Sciatic nerve (tissue), 2 donors: ENCODE measurements at places on chromosomes 5 and 9. TPM values are rescaled to one million over a fixed set of nuclear protein-coding genes. Genes with fewer than 3 reads are reported as not detected.

DNA sequence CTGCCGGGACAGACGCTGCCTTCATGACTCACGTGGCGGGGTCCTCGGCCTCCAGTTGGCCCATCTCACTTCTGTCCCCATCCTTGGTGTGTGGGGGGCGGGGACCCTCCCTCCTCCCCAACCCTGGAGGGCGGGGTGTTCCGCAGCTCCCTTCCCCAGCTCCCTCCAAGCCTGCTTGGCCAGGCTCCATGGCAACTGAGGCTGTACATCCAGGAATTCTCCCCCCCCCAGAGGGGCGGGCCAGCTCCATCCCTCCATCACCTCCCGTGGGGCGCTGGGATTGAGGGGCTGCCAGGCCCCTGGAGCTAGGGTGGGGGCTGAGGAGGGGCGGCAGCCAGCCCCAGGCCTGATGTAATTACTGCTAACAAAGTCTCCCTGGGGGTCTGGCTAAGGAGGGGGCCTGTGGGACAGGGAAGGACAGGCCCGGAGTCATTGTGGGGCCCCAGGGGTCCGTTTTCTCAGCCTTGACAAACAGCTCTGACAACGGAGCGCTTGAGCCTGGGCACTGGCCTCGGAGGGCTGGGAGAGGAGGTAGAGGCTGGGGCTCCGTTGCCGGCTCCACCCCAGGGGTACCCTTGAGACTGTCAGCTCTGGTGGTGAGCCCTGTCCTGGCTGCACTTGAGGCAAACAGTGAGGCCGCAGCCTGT, 8.0 kb downstream of the DIPK1B start:
- no peak for DNase-seq

Gene PIP5KL1
- total RNA-seq: 2.0 TPM

Gene SUSD3
- total RNA-seq: 6.6 TPM

Gene BASP1
- 26.8 TPM for total RNA-seq

Gene PFN3
- total RNA-seq: not detected

- no peak for DNase-seq
Observed at GRCh38 chr5:103452089-103452488, 110.5 kb downstream of the NUDT12 start.

- no peak for DNase-seq
Observed at GRCh38 chr5:8408258-8408657, 539.3 kb downstream of the MTRR start.

DNA sequence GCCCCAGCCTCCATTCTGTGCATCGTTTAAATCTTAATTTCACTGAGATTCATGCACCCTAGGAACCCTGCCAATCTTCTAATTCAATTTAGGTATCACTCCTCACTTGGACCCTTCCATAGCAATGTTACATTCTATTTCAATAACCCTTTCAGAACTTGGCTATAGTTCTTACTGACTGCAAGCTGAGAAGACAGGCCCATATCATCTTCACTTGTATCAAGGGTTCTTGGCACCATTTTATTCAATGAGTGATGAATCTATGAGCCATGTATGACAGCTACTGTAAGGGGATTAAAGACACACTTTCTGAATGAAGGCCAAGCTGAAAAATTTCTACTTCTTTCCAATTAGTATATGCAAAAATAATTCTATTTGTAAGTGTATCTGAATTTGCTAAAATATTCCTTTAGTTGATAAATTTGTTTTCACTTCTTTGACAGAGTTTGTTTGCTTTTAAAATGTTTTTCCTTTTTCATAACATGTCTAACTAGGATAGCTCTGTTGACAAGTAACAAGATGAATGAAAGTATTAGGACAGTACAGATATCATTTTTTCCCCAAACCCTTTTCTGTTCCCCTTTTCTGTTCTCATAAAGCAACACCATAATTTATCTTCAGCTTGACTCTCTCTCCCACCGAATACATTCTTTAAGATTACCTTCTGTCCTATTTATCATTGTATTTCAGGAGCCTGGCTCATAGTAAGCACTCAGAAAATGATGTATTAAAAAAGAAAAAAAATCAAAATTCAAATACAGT, 9.6 kb downstream of the ITGA2 start:
- DNase-seq: no peak

- peak; percentile 84 for DNase-seq
Observed at GRCh38 chr9:124282442-124283227, 24.9 kb downstream of the NEK6 start.

Gene HARS1
- total RNA-seq: 43.3 TPM

DNA sequence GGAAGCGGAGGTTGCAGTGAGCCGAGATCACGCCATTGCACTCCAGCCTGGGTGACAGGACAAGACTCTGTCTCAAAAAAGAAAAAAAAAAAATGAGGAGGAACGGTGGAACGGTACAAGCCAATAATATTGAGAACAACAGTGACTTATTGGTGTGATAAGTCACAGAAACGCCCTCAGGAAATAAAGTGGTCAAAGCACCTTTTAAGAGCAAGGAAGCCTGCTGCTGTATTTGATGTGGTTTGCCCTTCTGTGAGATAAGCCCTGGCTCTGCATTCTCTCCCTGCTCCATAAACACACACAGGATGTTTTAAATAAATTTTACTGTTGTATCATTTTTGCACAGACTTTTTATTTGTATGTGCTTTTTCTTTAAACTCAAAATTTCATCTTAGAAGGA, 269.9 kb upstream of the MSX2 start:
- no peak for DNase-seq

DNA sequence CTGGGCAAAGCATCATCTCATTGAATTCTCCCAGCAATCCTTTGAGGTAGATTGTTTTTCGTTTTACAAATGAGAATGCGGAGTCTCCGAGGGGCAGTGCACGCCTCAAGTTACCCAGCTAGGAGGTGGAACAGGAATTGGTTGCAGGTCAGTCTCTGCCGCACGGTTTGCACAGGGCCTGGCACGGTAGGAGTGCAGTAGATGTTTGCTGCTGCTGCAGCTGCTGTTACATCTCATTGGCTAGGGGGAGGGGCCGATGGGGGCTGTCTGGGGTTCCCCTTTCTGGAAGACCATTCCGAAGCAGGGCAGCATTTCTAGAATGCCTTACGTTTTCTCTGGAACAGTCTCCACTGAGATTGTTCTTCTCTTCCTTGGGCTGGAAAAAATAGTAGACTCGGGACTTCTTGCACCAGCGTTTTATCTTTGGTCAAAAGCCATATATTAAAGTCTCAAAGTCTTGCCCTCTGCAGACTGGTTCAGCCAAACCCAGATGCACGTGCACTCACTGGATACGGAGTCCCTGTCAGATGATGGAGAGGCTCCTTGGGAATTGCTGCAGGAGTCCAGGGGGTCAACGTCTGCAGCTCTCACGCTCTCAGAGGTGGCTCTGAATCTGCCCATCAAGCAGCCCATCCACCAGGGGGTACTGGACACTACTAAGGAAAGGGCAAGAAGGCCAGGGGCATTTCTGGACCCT, 1.2 kb downstream of the USP20 start:
- DNase-seq: no peak

GRCh38 chr5:52469420-52469819, 318.3 kb upstream of the ITGA1 start:
- no peak for DNase-seq

Gene ANKRD33B
- total RNA-seq: 22.6 TPM

- no peak for DNase-seq
Observed at GRCh38 chr5:72494623-72495124, 12.5 kb downstream of the ZNF366 start.

DNA sequence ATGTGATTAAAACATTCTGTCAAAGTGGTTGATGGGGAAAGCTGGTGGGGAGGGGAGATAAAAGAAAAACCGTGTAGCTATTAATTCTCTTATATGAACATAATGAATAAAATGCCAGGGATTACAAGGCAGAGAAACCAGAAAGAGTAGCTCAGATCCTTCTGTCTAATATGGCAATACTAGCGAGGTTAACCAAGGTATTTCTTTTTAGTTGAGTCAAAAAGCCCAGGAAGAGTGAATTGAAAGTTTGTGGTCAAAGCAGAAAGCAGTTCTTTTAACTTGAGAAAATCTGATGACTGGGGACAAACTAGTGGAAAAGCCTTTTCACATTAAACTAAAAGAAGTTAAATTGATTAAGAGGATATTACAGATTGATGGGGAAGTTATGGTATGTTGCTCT, 76.0 kb downstream of the ERBIN start:
- no peak for DNase-seq

DNA sequence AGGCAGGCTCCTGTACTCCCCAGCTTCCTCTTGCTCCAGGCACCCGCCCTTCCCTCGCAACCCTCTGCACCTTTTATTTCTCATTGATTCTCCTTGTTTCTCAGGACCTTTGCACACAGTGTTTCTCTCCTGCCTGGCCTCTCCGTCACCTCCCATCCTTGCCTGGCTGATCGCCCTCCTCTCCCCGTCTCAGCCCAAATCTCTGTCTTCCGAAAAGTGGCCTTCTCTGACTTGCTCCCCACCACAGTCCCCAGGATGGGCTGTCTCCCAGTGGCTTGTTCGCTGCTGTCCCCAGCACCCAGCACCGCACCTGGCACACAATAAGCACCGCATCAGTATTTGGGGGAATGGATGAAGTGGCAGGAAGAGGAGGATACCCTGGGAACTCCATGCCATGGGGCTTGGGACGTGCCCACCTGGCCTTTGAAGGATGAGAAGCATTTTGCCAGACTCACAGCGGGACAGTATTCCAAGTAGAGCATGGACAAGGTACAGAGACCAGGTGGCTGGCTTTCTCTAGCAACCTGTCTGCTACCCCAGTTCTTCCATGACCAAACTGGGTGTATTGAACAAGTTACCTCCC, 62.5 kb downstream of the LMX1B start:
- no peak for DNase-seq

GRCh38 chr5:134642931-134643530, 5.6 kb upstream of the SEC24A start:
- DNase-seq: no peak

- DNase-seq: no peak
Observed at GRCh38 chr9:101054657-101055056, 26.1 kb downstream of the PLPPR1 start.

Gene BTNL8
- total RNA-seq: 0.53 TPM

GRCh38 chr5:82599030-82599429, 320.9 kb upstream of the RPS23 start:
- no peak for DNase-seq

DNA sequence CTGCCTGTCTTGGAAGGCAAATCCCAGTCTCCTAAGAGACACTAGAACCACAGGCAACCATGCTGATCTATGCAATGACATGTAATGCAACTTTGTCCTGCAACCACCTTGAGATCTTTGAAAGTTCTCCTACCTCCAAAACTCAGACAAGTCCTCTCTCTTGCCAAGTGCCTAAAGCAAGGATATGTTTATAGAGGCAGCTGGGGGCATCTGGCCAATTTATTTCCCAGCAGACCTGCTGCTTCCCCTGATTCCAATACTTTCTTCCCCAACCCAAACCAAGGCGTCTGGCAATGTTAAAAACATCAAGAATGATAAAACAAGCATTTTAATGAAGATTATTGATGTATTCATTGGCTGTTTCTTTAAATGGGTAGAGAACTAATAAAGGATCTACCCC, 138.4 kb downstream of the DOCK8 start:
- no peak for DNase-seq

GRCh38 chr9:121498150-121498486, 1.5 kb downstream of the GGTA1 start:
- DNase-seq: no peak

- no peak for DNase-seq
Observed at GRCh38 chr9:130468566-130468965, 23.8 kb downstream of the ASS1 start.

DNA sequence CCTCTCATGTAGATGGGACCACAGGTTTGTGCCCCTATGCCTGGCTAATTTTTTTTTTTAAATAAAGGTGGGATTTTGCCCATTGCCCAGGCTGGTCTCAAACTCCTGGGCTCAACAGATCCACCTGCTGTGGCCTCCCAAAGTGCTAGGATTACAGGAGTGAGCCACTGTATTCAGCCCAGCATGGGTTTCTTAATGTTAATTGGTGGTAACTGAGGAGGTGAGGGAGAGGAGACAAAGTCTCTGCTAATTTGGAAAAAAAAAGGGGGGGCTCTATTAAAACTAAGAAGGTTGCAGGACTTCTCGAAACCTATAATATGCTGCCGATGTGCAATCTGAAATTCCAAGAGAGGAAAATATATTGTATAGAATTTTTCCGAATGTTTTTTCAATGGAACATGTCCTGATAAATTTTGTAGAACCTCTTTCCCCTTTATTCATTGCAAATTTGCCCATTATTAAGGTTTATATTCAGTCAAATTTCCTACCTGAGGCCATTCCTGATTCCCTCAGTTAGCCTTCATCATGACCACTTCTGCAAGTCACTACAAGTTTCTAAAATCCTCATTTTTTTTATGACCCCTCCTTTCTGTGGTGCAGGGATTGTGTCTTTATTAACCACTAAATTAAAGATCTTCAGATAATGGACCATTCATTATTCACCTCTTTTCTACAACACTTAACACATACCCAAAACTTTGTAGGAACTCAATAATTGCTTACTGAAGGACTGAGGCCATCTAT, 52.9 kb downstream of the ALDH1A1 start:
- DNase-seq: no peak

DNA sequence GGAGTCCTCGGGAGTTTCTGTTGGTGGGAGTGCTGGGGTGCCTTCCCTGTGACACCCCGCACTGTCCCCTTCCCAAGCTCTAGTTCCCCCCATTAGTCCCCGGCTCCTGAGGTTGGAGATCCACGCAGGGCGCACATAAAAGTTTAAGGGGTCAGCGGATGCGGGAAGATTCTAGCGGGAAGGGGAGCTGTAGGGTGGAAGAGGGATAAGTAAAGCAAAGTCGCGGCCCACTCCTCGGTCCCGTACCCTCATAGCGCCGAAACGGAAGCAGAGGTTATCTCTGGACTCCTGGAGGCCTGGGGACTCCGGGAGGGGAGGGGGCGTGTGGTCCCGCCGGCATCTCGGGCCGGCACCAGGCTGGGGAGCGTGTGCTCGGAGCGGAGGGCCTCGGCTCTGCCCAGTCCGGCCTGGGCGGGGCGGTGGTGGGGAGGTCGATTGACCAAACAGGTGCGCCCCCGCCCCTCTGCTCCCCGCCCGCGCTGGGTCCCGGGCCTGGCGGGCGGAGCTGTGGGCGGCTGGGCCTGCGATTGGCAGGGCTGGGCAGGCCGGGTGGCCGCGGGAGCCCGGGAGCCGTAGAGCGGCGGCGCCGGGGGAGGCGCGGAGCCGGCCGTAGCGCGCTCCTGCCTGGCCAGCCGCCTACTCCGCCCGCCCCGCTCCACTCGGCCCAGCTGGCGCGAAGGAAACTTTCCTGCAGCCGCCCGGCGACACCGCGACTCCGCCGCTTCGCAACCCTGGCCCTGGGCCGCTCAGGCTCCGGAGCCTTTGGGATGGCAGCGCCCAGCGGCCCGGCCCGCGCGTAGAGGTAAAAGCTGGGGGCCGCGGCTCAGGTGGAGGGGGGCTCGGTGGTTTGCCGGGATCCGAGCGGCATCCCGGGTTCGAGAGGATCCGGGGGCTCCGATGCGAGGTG, 52.2 kb upstream of the DAB2IP start:
- no peak for DNase-seq

DNA sequence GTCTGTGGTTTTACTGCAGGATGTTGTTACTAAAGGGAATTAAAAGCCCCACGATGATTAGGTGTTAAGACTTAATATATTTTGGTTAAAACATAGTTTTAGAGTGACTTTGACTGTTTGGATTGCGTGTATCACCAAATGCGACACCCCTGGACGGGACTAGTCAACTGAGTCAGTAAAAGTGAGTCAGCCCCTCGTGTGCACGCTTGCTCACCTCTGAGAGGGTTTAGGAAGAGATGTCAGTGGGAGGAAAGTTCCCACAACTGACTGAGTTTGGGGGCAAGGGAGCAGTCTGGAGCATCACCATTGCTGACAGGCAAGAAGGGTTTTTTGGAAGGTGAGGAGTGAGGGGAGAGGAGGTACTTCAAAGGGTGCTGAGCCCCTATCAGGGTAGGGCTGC, 14.4 kb upstream of the DMRT3 start:
- no peak for DNase-seq

- no peak for DNase-seq
Observed at GRCh38 chr5:168469816-168470215, 16.5 kb upstream of the RARS1 start.

GRCh38 chr9:36665387-36665786, 92.7 kb downstream of the MELK start:
- no peak for DNase-seq
